ENCODE measurements at places on chromosomes 4 and X. TPM values are rescaled to one million over a fixed set of nuclear protein-coding genes. Genes with fewer than 3 reads are reported as not detected.

- no peak for DNase-seq
These were observed 6.2 kb upstream of the RPS3A start for GRCh38 chr4:151093203-151093602.

DNA sequence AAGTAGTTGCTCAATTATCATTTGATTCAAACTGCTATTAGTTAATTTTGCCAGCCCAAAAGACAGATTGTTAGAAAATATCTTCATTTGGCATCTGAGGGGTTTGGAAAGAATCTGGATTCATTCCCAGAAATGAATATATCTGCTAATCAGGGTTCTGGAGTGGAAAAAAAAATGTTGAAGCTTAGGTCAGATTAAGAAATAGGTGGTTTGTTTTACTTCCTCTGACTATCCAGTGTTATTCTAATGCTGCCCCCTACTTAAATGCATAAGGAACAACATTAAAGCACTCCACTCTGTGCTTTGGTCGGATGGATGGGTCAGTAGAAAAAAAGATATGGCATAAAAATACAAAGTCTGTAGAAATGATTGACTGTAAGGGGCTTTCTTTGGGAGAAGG, 89.0 kb downstream of the LUZP4 start:
- peak; percentile 31 for DNase-seq

Gene ZNF185
- total RNA-seq: 16.2 TPM

Gene CRMP1
- total RNA-seq: not detected

Data from HT1080 (cell line).